ENCODE measurements at places on chromosomes 5 and 9.

- no peak for DNase-seq
Measured at GRCh38 chr5:1966461-1966860, 83.7 kb upstream of the IRX4 start.

GRCh38 chr9:7320139-7320538 lies 479.4 kb downstream of the DMAC1 start:
- DNase-seq: no peak

GRCh38 chr5:8340739-8341344 lies 471.9 kb downstream of the MTRR start:
- no peak for DNase-seq

DNA sequence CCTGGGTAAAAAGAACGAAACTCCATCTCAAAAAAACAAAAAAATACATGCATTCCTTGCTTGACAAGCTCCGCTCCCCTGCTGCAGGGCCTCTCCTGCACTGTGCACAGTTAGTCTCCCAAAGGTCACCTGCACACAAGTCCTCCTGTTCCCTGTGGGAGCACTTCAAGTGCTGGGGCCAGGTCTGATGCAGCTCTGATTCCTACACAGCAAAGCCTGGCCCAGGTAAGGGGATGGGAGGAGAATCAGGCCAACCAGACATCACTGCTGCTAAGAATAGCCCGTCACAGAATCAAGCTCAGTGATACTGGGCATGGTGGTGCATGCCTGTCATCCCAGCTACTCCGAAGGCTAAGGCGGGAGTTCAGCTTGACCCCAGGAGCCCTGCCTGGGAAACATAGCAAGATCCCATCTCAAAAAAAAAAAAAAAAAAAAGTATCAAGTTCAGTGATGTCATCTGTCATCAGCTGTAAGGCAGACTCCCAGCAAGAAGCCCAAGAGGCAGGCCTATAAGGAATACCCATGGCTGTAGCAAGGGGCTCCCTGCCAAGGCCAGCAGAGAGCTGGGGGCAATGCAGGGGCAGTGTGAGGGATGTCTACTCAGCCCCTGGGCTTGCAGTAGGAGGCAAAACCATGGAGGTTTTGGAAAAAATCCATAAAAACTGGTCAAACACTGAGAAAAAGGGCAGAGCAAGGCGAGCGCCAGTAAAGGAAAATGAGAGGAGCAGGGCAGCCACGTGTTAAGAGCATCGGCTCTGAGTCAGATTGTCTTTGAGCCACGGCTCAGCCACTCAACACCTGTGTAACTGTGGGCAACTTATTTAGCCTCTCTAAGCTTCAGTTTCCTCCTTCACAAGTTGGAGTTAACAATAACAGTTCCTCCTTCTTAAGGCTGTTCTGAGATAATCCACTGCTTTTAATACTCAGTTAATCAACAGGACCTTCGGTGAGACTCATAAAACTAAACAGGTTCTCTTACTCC lies 3.2 kb downstream of the TPM2 start:
- DNase-seq: no peak

GRCh38 chr5:10315201-10315600 lies 7.5 kb upstream of the CMBL start:
- DNase-seq: no peak

DNA sequence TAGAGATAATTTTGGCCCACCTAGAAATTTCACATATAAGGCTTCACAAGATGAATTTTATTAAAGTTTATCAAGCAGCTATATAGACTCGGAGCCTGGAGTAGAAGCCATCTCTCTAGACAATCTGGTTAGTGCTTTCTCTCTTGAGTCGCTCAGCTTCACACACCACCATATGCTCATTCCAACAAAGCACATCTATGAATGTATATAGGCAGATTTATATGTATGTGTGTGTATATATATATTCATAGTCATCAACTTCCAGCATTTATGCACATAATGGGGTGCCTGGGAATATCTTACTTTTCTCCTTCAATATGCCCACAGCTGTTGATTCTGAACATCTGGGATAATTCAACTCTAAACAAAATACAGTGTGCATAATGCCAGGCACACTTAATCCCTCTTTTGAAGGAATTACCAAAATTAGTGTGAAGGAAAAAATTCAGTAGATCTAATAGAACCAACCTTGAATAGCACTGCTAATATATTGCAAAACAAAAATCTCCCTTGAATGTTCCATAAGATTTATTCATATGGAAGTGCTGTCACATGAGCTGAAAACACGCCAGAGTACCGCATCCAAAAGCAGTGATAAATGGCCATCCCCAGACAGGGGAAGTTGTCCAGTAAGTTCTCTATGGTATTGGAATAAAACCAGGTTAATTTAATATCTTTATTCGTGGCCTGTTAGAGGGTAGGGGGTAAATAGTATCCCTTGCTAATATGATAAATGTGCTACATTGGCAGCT lies 56.0 kb upstream of the MOCS2 start:
- no peak for DNase-seq

- DNase-seq: peak; percentile 77
Measured at GRCh38 chr5:141692919-141693725, 11.1 kb upstream of the ARAP3 start.

DNA sequence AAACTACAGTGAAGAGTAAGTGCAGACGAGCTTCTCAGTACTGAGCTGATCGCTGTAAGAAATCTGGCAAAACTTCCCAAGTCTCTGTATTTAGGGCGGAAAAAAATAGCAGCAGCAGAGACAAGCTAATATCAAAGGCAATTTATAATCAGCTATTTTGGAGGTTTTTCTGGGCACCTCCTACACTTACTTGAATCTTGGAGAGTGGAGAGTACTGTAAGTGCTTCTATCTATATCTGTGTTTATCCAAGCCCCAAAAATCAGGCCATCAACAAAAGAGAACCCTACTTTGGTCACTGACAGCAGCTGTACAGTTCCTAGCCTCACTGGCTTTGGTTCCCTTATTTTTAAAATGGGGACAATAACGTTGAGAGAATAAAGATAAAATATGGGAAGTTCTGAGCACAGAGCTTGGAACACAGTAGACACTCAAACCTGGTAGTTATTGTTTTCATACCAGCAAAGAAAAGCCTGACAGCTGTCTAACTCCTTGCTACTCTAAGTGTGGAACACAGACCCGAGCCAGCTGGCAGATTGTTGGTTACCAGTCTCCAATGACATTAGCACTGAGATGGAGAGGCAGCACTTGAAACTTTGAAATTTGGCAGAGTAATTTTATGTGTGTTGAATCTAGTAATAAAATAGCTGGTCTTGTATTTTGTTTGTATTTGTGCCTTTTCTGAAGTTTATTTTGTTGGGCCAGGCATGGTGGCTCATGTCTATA lies 96.0 kb upstream of the SLC28A3 start:
- DNase-seq: no peak

Data from activated effector memory CD4-positive, alpha-beta T cell treated with Interleukin-2 at 50 U/mL for 16 hours (primary cell).